Esophagus squamous epithelium (tissue), 5 donors: ENCODE measurements at places on chromosomes 11 and 22. TPM values are rescaled to one million over a fixed set of nuclear protein-coding genes. Genes with fewer than 3 reads are reported as not detected.

The OR52A1 gene
- total RNA-seq: not detected

DNA sequence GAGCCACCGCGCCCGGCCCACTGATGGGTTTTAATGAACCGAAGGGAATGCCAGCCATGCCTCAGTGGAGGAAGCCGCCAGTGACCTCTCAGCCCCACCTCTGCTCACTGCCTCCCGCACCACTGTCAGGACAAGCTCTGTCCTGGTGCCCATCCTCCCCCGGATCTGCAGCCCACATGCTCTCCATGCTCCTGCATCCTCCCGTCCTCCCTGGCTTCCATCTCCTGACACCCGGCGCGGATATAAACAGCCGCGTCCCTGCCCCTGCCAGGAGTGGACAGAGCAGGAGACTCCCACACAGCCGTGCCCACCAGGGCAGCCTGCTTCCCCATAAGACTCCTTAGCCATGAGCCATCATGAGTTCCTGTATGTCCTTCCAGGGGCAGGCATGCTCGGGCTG lies 26.9 kb downstream of the MACROD1 start:
- no peaks in the 10 kb centered on the region for H3K36me3 ChIP-seq
- H3K27ac ChIP-seq: no peak overlapping the region
- no peak for DNase-seq
- H3K27me3 ChIP-seq: no peaks in the 10 kb centered on the region

GRCh38 chr11:64007629-64008282 lies 21.5 kb downstream of the OTUB1 start:
- peak overlapping the region; percentile 36 for H3K4me3 ChIP-seq
- no peak overlapping the region for H3K27ac ChIP-seq
- no peak for DNase-seq
- H3K27me3 ChIP-seq: no peaks in the 10 kb centered on the region
- H3K4me1 ChIP-seq: peaks cover 12% of the 10 kb centered on the region

DNA sequence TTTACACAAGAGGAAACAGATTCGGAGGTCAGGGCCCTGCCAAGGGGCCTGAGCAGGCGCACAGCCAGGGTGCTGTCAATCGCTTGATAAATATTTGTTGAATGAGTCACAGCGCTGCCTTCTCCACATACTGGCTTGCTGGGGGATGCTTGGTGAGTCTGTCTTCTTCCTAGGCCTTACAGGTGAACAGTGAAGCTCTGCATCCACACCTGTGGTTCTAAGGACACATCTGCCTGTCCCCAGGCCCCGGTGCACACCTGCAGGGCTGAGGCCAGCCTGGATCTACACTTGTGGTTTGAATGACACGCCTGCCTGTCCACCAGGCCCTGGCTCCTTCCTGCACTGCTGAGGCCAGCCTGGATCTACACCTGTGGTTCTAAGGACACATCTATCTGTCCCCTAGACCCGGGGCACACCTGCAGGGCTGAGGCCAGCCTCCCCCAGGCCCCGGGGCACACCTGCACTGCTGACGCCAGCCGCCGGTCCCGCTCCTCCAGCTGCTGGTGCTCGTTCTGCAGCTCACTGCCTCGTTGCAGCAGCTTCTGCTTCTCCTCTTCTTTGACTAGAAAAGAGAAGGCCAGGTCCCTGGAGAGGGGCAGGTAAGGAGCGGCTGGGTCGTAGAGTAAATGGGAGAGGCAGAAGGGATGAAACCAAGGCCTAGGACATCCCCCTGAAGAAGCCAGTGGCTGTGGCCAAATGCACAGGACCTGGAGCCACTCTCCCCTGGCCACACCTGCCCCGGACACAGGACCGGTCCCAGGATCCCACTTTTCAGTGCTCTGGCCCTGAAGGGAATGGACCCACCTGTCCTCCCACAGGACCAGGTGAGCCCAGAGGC lies 124.6 kb downstream of the PHF21B start:
- no peaks in the 10 kb centered on the region for H3K36me3 ChIP-seq
- no peaks in the 10 kb centered on the region for H3K27me3 ChIP-seq
- no peak overlapping the region for H3K27ac ChIP-seq
- no peak overlapping the region for H3K4me3 ChIP-seq

The PATE1 gene
- total RNA-seq: not detected

The OR8D4 gene
- total RNA-seq: not detected

DNA sequence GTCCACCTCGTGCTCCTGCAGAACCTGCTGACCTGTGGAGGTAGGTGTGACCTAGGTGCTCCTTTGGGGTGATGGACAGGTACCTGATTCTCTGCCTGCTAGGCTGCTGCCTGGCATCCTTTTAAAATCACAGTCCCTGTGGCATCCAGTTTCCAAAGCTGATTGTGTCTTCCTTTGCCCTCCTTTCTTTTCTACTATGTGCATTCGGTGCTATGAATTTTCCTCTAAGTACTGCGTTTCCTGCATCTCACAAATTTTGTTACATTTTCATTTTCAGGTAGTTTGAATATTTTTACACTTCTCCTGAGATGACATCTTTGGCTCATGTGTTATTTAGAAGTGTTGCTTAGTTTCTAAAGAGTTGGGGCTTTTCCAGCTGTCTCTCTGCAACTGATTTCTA lies 30.9 kb upstream of the PPP6R3 start:
- H3K4me1 ChIP-seq: no peaks in the 10 kb centered on the region
- H3K27ac ChIP-seq: no peak overlapping the region
- H3K4me3 ChIP-seq: no peak overlapping the region
- DNase-seq: no peak

- no peaks in the 10 kb centered on the region for H3K4me1 ChIP-seq
- no peak for DNase-seq
- H3K36me3 ChIP-seq: no peaks in the 10 kb centered on the region
- no peak overlapping the region for H3K4me3 ChIP-seq
- H3K27ac ChIP-seq: no peak overlapping the region
Observed at GRCh38 chr11:6548641-6549040, 51.6 kb downstream of the DNHD1 start.

- no peak overlapping the region for H3K27ac ChIP-seq
- no peaks in the 10 kb centered on the region for H3K4me1 ChIP-seq
- no peaks in the 10 kb centered on the region for H3K27me3 ChIP-seq
- no peak for DNase-seq
Observed at GRCh38 chr11:117614728-117615127, 182.3 kb downstream of the DSCAML1 start.

- H3K4me3 ChIP-seq: no peak overlapping the region
- H3K36me3 ChIP-seq: no peaks in the 10 kb centered on the region
- DNase-seq: no peak
- no peaks in the 10 kb centered on the region for H3K27me3 ChIP-seq
- peak overlapping the region; percentile 70 for H3K27ac ChIP-seq
Observed at GRCh38 chr11:83694191-83694910, 408.2 kb upstream of the CCDC90B start.

- H3K27me3 ChIP-seq: no peaks in the 10 kb centered on the region
- H3K36me3 ChIP-seq: no peaks in the 10 kb centered on the region
- no peak overlapping the region for H3K27ac ChIP-seq
- H3K4me1 ChIP-seq: no peaks in the 10 kb centered on the region
- no peak for DNase-seq
Observed at GRCh38 chr22:22948651-22949571, 61.3 kb downstream of the IGLL5 start.

DNA sequence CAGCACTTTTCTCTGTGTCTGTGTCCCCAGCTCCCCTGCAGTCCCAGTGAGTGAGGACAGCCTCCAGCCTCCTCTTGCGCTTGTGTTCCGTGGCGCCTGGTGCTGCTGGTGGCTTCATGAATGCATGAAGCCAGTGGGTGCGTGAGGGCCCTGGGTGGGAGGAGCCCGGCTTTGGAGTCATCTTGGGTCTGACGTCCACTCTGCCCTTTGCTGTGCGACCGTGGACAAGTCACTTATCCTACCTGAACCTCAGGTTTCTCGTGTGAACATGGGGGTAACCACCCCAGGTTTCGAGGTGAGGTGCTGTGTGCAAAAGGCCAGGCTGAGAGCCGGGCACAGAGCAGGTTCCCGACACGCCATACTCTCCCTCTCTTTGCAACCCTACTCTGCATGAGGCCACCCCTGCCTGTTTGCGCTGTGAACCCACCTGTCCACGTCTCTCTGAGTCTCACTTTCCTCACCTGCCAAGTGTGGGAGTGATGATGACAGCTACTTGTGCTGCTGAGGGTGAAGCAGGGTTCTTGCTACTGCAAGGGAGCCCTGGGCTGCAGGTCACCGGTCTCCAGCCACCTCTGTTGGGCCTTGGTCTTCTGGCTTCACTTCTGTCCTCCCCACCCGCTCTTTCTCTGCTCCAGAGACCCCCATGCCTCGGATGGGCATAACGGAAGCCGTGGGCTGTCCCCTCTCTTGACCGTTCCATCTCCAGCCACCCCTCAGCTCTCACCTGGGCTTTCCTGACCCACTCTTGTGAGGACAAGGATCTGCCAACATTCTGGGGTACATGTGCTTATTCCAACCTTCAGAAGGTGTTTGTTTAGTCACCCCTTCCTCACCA lies 537.6 kb downstream of the TBC1D22A start:
- H3K4me1 ChIP-seq: no peaks in the 10 kb centered on the region
- no peak for DNase-seq
- peaks cover 26% of the 10 kb centered on the region for H3K27me3 ChIP-seq
- no peak overlapping the region for H3K27ac ChIP-seq
- H3K4me3 ChIP-seq: no peak overlapping the region
- H3K36me3 ChIP-seq: no peaks in the 10 kb centered on the region

DNA sequence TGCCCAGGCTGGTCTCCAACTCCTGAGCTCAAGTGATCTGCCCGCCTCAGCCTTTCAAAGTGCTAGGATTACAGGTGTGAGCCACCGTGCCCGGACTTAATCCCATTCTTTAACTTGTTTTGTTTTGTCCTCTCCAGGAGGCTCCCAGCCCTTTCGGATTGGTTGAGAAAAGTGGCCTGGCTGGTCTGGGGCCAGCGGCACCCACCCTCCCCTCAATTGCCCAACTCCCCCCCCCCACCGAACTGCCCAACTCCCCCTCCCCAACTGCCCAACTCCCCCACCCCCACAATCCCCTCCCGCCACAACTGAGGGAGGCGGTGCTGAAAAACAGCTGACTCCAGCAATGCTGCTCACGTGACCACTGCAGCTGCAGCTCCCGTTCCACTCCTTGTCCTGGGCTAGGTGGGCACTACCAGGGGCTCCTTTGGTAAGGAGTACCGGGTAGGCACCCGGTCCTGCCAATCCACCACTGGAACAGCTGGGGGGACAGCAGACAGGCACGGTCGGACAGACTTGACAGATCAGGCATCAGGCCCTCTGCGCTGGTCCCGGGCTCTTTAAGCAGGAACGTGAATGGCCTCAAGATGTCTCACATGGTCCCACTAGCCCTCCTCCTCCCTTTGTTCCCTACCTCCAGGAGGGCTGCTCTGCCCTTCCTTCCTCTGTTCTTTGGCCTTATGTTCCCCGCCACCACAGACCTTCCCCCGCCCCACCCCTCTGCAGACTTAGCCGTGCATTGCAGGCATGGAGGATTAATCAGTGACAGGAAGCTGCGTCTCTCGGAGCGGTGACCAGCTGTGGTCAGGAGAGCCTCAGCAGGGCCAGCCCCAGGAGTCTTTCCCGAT lies at the start of gene TCN2:
Gene TCN2 (plus strand): TSS at position 720 of the 845 bp plus-strand sequence. CDS start 158 bp downstream, outside the sequence.
- no peaks in the 10 kb centered on the region for H3K36me3 ChIP-seq
- peak within 1 kb of the TSS; percentile 55 for H3K27ac ChIP-seq
- peaks cover 27% of the 10 kb centered on the region for H3K4me1 ChIP-seq
- DNase-seq: peak; percentile 16

DNA sequence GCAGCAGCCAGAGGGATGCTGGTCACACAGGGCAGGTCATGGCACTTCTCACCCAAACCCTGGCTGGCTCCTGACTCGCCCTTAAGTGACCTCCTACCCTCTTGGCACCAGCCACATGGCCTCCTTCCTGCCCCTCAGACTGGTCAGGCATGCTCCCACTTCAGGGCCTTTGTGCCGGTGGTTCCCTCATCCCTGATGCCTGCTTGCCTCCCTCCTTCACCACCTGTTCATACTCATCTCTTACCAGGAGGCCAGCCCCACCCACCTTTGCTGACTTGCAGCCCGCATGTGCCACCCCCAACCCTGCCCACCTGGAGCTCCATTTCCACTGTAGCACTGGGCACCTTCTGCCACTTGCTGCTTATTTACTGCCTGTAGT lies 20.1 kb downstream of the GNAZ start:
- H3K4me1 ChIP-seq: peaks cover 3% of the 10 kb centered on the region
- no peak for DNase-seq

- H3K27me3 ChIP-seq: no peaks in the 10 kb centered on the region
- no peak overlapping the region for H3K27ac ChIP-seq
- peaks cover 16% of the 10 kb centered on the region for H3K36me3 ChIP-seq
- DNase-seq: no peak
Observed at GRCh38 chr11:75262436-75262835, 21.9 kb downstream of the TPBGL start.
